ENCODE measurements at places on chromosomes 6 and 20.

DNA sequence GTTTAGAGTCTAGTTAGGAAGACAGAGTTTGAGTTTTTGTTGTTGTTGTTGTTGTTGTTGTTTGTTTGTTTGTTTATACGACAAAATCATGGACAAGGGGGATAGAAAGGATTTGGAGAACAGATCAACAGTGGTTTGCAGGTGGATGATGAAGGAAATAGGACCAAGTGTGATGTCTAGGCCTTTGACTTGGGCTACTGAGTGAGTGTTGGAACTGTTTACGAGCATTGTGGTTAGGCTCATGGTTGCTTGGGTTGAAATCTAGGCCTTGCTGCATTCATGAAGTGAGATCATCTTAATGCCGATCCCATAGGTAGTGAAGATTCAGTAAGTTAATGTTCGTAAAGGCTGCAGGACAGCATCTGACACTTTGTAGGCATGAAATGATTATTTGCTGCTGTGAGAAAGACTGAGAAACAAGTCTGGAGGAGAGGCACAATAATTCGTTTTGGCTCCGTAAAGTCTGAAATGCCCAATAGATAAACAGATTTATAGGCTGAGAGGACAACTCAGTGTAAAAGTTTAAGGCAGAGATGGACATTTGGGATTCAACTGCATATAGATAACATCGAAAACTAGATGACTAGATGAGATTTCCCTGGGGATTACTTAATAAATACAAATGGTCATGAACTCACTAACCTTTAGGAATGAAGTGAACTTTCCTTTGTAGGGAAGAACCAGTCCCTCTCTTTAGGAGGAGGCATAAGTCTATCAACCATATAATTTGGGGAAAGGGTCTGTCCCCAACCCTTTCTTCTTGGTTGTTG lies 70.0 kb downstream of the HDDC2 start:
- DNase-seq: no peak

- DNase-seq: no peak
These were observed 28.6 kb downstream of the CST8 start for GRCh38 chr20:23519556-23519955.

DNA sequence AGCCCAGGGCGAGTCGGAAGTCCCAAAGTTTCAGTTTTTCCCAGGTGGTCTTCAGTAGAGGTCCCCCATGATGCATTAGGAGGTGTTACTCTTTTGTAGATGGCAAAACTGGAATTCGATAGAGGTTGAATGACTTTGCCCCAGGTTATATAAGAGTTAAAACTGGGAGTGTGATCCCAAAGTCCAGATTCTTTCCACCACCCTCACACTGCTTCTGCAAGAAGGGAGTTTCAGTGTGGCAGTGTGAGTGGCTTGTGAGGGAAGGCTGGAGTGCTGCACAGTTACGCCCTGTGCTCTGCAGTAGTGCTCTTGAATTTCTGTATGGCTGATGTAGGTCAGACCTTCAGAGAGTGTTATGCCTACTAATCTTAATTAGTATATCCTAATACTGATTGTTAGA lies 29.8 kb downstream of the NDUFAF5 start:
- no peak for DNase-seq

DNA sequence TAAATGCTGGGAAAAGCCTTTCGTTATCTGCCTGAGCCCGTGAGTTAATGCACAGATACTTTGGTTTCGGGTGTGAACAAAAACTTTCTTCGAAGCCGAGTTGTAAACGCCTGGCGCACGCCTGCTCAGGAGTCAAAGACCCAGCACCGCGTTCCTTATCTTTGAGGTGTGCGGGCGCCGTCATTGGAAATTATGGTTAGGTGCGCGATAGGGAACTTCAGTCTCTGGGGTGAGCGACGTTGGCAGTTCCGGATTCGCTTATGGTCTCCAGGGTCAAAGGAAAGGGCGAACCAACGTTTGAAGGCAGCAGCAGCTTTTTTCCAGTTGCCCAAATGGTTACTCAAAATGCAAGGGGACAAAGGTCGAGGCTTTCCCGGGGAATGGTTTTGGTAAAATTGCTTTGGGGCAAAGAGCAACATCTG lies 853 bp downstream of the SLC22A3 start:
- no peak for DNase-seq

DNA sequence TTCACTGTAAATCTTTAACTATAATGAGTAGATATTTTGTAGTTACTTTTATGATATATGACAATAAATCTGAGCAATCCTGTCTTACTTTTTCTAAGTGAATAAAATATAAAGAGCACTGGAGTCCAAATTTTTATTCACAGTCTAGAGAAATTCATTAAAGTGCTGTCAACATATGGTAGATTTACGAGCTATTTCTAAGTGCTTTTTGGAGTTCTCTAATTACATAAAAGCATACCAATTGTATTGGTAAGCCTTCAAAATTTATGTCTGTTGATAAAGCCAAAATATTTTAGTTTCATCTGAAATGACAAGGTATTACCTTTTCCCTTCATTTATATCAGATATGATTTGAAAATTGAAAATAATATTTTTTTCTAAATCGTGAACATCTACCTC lies 75.4 kb downstream of the MAN1A1 start:
- DNase-seq: no peak

DNA sequence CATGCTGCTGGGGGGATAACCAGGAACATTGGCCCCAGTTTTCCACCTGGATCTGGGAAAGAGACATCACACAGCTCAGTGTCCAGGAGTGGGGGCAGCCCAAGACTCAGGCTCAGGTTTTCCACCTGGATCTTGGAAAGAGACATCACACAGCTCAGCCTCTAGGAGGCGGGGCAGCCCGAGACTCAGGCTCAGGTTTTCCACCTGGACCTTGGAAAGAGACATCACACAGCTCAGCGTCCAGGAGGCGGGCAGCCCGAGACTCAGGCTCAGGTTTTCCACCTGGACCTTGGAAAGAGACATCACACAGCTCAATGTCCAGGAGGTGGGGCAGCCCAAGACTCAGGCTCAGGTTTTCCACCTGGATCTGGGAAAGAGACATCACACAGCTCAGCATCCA lies 361.6 kb downstream of the THBS2 start:
- DNase-seq: no peak

DNA sequence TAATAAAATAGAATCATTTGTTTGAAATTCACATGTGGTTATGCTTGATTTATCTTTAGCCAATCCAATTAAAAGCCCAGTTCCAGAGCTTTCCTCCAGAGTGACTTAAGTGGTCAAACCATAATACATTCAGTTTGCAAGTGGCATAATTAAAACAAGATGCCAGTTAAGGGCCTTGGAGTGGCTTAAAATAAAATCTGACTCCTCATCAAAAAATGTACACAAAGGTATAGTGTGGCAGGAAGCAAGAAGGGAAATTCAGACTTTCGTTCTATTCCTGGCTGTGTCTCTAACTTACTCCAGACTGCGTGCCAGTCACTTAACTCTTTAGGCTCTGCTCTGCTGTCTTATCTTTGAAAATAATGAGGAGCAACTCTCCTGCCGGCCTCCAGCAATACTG lies 251.3 kb upstream of the PRND start:
- DNase-seq: peak; percentile 88

DNA sequence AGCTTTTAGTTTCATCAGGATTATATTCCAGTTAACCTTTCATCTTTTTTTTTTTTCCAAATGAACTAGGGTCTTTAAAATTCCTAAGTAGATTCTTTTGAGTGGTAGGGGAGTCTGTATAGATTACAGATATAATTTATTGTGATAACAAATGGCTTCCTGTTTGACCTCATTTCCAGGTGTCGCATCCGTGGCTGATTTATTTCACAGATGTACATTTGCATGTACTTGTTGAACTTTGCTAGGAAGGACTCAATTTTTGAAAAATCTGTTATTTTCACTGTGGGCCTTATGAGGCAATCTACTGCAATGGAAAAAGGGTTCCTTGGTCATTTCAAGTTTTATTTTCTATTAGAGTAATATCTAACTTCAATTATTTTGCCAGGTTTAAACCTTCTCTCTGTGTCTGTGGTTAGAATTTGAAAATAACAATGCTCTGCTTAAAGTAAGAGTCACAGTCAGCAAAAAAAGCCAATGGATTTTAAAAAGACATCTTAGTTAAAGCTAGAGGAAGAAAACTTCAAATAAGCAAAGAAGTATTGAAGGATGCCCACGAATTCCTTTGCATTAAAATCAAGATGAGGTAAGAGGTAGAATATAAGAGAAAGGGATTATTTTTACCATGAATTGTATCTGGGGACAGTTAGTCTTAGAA lies 57.9 kb downstream of the SAMD5 start:
- no peak for DNase-seq

DNA sequence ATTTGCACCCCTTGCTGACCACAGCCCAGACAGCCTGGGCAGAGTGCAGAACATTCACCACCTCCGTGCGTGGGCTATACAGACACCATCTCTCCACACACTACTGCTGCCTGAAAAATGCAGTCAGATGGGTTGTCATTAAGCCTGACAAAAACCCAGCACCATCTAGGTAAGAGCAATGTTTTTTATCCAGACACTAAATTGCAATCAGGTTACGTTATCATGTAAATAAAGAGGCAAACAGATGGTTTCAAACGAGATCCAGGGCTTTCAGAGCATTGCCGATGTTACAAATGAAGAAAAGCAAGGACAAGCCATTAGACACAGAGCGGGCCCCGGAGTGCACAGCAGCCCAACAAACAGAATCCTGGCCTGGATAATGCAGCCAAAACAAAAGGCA lies 269.6 kb downstream of the PKHD1 start:
- no peak for DNase-seq

GRCh38 chr6:85236636-85237035 lies 213.2 kb upstream of the NT5E start:
- DNase-seq: no peak

- DNase-seq: no peak
These were observed 23.9 kb downstream of the PSMG4 start for GRCh38 chr6:3282476-3283236.

DNA sequence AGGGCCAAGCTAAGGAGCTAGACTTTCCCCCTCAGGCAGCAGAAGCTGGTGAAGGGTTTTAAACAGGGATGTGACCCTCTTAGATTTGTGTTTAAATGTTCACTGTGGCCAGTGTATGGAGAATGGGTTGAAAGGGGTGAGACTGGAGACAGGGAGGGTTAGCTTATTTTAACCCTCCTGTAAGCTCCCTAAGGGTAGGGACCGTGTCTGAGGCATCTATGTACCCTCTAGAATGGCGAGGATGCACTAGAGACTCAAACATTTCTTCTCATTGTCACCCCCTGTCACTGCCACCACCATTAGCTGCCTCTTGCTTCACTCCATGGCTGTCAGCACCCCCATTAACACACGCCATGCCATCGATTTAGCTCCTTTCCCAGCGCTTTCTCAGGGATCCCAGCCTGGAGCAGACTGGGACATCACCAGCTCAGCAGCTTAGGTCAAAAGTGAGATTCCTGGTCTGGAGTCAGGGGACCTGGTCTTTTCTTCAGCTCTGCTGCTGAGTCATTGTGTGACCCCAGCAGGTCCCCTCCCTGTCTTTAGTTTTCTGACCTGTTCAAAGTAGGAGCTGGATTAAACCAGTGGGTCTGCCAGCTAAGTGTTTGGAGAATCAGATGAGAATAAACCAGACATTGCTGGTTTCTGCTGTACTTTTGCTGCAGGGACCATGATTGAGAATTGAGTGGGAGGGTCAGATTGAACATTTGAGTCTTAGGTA lies 1.1 kb upstream of the SLC22A7 start:
- no peak for DNase-seq

DNA sequence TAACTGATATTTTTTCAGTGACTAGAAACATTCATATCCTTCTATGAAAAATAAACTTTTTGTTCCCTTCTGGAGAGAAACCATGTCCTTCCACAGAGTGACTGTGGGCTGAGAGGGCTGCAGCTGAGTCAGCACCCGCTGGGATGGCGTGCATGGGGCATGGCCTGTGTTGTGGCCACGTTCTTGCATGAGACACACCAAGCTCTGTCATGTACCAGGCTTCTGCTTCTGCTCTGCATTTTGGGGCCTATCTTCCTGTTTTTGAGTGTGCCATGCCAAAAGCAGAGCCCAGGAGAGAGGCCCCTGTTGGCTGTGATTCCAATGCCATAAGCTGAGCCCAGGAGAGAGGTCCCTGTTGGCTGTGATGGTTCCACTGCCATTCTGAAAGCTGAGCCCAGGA lies 10.8 kb downstream of the APMAP start:
- no peak for DNase-seq

GRCh38 chr6:37570482-37571133 lies 70.9 kb upstream of the CCDC167 start:
- no peak for DNase-seq

- DNase-seq: no peak
These were observed 112.4 kb upstream of the SNX9 start for GRCh38 chr6:157710604-157711003.

DNA sequence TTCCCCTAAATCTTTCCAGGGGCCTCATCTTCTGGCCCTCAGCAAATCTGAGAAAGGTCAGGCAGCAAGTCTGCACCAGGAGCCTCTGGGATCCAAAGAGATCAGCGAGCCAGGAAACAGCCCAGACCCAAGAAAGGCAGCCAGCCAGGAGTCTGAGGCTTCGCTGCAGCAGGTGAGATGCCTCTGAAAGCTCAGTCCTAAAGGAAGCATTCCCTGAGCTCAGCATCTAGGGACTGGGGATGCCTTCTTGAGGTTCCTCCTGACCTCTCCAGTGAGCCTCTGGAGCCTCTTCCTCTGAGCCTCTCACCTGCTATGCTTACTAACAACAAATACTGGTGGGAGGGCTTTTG lies 118.8 kb upstream of the MAFB start:
- DNase-seq: no peak

- DNase-seq: no peak
These were observed 193.0 kb downstream of the ZFAND3 start for GRCh38 chr6:38012573-38012972.

DNA sequence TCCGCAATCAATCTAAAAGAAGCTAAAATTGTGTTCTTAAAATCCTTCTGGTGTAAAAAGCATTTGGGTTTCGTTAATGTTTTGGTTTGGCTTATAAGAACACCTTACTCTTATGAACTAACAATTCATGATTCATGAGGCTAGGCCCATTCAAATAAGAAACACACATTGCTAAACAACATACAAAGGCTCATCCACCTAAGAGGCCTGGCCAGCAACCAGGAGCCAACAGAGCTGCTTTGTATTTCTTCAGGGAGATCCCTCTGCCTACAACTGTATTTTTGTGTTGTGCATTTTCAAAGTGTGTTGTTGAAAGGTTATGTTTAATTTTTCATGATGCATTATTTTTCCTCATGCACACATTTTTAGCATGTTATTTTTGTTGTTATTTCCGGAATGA lies 98.6 kb downstream of the PTPRK start:
- no peak for DNase-seq

GRCh38 chr6:166258854-166259276 lies 49.3 kb downstream of the PRR18 start:
- no peak for DNase-seq

- peak; percentile 22 for DNase-seq
These were observed 239.1 kb upstream of the CEP162 start for GRCh38 chr6:84466511-84466910.

- peak; percentile 48 for DNase-seq
These were observed 99.2 kb upstream of the TMEM181 start for GRCh38 chr6:158460602-158461169.

GRCh38 chr20:53652859-53653517 lies 59.3 kb upstream of the ZNF217 start:
- DNase-seq: no peak
